CD4-positive, alpha-beta T cell treated with Interleukin-2 at 100 ng/mL for 4 hours (primary cell): ENCODE measurements at places on chromosomes 7 and 10.

- DNase-seq, result no peak
Measured at GRCh38 chr10:45308707-45309106, 6.7 kb downstream of the OR13A1 start.

GRCh38 chr7:30412782-30413504 lies 65.6 kb downstream of the NOD1 start:
- peak; percentile 47 for DNase-seq

DNA sequence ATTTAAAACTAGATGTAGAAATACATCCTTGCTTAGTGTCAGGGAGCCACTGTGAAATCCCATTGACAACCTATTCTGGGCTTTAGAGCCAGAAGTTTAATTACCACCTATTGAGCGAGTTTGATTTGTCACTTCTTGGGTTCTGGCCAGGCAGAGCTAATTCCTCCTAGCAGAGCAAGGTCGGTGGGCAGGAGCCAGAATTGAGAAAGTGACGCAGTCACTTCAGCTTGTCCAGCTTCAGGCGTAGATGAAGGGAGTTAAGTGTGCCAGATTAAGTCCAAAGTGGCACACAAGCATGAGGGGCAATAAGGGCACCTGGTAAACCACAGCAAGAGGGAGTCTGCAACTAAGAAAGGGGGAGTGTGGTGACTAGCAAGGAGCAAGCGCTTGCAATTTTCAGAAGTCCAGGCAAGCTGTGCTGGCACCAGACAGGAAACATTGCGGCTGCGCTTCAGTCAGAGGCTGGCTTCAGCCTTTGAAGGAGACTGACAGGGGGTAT lies 119.4 kb downstream of the ST7 start:
- no peak for DNase-seq

DNA sequence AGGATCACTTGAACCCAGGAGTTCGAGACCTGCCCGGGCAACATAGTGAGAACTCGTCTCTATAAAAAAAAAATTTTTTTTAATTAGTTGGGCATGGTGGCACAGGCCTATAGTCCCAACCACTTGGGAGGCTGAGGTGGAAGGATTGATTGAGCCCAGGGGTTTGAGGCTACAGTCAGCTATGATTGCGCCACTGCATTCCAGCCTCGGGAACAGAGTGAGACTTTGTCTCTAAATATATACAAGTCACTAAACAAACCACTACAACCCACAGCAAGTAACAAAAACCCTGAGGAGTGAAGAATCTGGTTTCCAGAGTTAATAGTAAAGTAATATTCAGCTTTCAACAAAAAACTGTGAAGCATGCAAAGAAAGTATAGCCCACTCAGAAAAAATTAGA lies 32.7 kb upstream of the HHEX start:
- DNase-seq, result no peak

DNA sequence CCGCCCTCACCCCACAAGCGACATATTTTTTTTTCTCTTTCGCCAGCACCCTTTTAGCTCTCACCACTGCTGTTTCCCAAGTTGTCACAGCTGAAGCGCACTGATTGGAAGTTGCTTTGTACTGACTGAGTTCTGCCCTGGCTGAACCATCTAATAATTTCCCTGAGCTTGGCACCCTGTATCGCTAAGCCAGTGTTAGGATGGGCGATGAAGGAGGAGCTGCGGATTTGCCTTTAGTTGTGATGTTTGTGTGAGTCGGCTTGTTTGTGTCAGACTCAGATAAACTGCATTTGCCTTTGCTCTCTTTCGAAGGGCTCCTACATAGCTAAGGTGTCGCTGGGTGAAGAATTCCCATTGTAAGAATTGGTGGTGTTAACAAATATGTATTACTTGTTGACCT lies 1.3 kb upstream of the ATXN7L1 start:
- no peak for DNase-seq

DNA sequence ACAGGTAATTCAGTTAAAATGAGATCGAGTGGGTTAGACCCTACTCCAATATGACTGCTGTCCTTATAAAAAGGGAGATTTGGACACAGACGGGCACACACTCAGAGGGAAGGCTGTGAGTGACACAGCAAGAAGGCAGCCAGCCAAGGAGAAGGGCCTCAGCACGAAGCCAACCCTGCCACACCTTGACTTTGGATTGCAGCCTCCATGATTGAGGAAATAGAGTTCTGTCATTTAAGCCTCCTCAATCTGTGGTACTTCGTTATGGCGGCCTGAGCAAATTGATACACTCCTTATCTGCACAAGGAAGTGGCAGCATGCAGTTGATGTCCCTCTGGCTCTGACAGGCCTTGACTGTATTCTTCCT lies 43.8 kb downstream of the SH2D4B start:
- no peak for DNase-seq

DNA sequence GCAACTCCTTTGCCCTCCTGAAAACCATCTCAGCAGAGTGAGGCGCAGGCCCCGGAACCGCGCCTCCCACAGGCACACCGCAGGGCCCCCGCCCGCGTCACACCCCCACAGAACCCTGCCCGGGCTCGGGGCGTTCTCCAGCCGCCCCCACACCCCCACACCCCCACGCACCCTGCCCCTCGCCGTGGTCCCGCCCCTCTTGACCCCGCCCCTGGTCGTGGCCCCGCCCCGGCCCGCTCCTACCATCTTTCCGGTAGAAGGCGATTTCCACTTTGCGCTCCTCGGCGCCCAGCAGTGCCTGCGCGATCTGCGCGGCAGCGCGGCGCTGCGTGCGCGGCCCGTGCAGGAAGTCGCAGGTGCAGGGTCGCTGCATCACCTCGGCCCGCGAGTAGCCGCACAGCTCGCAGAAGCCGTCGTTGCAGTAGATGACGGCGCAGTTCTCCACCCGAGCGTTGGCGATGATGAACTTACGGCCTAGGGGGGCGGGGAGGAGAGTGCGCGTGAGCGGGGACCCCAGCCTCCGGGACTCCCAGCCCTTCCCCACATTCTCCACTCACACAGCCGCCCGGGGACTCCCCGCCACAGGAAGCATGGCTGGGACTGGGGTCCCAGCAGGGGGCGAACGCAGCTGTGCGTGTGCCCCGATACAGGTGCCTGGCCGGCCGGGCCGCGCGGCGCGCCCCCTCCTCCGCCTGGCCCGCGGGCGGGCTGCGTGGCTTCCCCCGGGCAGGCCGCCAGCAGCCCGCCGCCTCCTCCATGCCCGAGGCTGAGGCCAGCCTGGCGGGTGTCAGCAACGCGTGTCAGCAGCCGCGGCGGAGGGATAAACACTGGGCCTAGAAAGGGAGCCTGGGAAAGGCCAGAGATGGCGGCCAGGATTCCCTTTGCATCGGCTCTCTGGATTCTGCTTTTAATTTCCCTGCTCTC lies 3.4 kb downstream of the KCNH2 start:
- peak; percentile 86 for DNase-seq

- DNase-seq, result no peak
Measured at GRCh38 chr7:2880874-2881533, 36.9 kb upstream of the GNA12 start.

DNA sequence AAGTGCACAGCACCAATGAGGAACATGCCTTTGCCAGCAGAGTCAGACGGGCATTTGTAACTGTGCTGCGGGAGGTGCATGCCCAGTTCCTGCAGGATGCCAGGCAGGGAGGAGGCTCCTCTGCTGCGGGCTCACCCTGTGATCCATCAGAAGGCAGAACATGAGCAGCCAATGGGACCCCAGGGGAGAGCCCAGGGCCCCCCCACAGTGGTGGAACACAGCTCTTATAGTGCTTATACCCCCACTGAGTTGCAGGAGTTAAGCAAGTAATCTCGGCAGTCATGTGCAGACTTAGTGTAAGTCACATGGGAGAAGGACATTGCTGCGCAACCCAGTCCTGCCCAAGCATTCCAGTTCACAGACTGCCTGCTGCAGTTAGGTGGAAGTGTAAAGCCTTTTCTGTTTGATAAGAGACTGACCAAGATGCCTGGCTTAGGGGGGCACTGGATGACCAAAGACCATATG lies 120.3 kb upstream of the TMEM106B start:
- no peak for DNase-seq

GRCh38 chr10:118840776-118841468 lies 86.2 kb upstream of the CACUL1 start:
- DNase-seq, result no peak

DNA sequence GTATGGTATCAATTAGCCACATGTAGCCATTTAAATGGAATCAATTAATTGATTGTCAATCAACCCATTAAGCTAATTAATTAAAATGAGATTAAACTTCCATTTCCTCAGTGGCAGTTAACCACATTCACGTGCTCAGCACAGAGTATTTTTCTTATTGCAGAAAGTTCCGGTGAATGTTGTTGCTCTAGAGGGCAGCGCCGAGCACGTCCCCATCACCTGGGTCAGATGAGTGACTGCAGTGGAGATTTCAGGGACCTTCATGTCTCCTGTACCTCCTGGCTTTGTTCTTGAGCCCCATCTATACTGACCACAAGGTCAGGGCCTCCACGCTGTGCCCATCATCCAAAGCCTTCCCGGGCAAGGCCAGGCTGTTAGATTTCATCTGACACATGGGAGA lies 168.8 kb upstream of the MKI67 start:
- DNase-seq, result no peak

GRCh38 chr7:39761449-39761848 lies 138.1 kb downstream of the RALA start:
- DNase-seq, result no peak
